ENCODE measurements at places on chromosomes 5 and 9. TPM values are rescaled to one million over a fixed set of nuclear protein-coding genes. Genes with fewer than 3 reads are reported as not detected.

The CDKN2B-AS1 gene
- not detected for total RNA-seq

- no peak for DNase-seq
Measured at GRCh38 chr5:6632324-6632887, 438 bp downstream of the NSUN2 start.

DNA sequence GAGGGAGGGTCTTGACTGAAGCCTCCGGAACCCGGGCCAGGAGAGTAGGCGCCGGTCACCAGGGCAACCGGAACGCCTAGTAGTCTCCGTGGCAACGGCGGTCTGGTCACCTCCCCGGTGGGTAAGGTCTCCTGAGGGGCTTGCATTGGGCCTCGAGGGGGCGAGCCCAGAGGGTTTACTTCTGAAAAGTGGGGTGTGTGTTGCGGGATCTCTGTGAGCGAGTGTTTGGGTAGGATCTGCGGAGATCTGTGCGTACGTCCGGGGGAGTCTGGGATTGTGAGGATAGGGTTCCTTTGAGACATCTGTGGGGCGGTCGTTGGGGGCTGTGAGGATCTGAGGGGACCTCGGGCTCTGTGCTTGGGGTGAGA is at the start of gene FAM221B:
Gene FAM221B, minus strand, starts transcription at position 17 of the 368 bp plus-strand sequence. CDS start 2,571 bp downstream, outside the sequence.
- DNase-seq, result no peak

The HAND1 gene
- not detected for total RNA-seq

The CDH9 gene
- total RNA-seq, result not detected

DNA sequence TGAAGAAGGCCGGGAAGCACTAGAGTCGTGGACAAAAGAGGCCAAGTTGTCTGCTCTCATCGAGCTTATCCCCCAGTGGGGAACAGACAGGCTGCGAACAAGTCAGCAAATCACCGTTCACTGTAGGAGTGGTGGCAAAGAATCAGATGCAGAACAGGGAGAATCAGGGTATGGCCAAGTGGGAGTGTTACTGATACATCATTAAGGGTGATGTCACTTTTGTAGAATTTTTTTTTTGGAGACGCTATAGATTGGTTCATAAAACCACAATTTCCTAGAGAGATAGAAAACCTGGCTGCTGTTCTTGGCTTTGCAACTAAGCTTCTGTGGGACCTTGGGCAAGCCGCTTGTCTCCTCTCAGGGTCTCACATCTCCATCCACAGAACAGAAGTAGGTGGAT is 21.3 kb downstream of the SPRY4 start:
- no peak for DNase-seq

The PDGFRB gene
- total RNA-seq, result 2.2 TPM

DNA sequence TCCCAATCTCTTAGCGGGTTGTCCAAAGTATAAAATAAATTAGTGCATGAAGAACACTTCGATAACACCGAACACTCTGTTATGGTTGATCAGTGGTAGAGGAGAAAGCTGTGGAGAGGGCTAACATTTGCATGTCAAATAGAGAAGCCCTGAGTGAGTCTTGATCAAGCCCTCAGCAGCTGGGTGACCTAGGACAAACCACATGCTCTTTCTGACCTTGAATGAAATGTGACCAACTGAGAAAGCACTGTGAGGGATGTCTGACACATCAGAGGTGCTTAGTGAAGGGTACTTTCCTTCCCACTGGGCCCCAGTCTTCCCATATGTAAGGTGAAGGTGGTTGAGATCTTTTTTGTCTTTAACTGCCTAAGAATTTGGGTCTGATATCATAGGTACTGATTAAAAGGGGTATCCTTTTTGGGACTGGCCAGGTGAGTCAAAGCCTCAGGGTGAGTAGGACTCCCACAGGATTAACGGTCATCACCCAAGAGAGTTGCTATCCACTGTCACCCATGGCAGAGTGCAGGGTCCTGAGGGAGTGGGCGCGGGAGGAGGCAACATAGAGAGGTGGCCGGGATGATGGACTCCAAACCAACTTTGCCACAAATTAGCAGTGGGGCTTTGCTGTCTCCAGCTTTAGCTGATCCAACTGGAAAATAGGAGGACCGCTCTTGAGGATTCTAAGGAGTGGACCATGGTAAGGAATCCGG is 53.5 kb downstream of the KIF4B start:
- DNase-seq, result no peak

GRCh38 chr5:123351240-123351639 is 72.0 kb downstream of the CEP120 start:
- DNase-seq, result no peak

The GARNL3 gene
- total RNA-seq, result 10.4 TPM

GRCh38 chr5:95380103-95380628 is 11.0 kb upstream of the FAM81B start:
- DNase-seq, result no peak

The TUSC1 gene
- 20.8 TPM for total RNA-seq

GRCh38 chr9:34994900-34995669 is 5.5 kb downstream of the DNAJB5 start:
- DNase-seq, result peak; percentile 81

DNA sequence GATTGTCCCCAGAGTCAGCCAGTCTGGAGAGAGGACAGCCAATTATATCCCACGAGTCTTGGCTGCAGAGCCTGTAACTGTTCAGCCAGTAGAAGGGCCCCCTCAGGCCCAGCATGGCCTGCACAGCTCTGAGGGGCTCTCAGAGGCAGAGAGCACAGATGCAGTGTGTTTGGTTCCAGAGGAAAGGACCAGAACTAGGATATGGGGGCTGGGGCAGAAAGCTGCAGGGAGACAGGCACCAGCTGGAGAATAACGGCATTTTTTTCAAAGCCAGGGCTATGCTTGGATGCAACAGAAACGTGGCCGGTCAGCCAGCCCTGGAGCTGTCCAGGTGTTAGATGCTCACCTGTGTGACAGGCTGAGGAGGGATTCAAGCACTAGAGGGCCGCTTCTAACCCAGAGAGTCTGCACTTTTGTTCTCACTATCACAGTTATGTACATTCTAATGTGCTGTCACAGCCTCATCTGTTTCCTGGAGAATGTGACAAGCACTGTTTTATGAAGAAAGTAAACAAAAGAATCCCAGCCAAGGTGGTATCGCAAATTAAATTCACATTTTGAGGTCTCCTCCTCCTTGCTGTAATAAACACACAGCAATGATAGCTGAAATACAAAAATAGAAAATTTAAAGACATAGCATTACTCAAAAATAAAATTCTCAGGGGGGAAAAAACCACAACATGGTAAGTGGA is 96.5 kb downstream of the GABBR2 start:
- DNase-seq, result no peak

GRCh38 chr9:437574-438001 is 222.9 kb downstream of the DOCK8 start:
- peak; percentile 30 for DNase-seq

- DNase-seq, result peak; percentile 79
Measured at GRCh38 chr5:154197801-154198491, 7.4 kb downstream of the GALNT10 start.

The COL23A1 gene
- not detected for total RNA-seq

DNA sequence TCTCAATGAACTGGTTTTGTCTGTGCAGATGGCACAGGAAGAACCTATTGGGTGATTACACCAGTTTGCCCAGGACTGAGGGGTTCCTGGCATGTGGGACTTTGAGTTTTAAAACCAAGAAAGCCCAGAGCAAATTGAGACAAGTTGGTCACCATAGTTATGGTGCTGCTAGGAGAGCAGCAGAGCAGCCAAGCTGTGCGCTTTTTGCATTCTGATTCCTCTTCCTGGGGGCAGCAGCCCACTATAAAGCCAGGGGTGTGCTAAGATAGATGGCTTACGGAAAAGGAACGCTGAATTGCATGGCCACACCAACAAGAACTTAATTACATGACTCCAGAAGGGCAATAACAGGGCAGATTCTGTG is 49.7 kb downstream of the TIMD4 start:
- no peak for DNase-seq

- no peak for DNase-seq
Measured at GRCh38 chr9:134332266-134332665, 6.0 kb downstream of the RXRA start.

DNA sequence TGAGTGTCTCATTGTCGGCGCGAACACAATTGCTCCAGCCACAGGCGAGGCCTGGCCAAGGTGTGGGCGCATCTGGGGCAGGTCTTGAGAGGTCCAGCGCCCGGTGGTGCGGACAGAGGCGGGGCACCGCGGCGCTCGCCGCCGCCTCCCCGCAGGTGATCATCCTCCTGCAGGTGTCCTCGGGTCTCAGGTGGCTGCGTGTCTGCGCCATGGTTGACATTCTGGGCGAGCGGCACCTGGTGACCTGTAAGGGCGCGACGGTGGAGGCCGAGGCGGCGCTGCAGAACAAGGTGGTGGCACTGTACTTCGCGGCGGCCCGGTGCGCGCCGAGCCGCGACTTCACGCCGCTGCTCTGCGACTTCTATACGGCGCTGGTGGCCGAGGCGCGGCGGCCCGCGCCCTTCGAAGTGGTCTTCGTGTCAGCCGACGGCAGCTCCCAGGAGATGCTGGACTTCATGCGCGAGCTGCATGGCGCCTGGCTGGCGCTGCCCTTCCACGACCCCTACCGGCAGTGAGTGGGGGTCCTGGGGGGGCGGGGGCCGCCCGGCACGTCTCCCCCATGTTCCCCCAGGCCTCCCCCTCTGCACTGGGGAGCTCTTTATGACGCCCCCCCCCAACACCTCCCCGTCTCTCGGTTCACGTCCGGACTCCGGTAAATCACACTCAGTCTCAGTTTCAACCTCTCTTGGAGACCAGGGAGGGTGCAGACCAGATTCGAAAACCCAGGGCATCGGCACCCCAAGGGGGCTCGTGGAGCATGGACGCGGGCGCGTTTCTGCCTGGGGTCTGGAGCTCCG is 446 bp downstream of the NXNL2 start:
- DNase-seq, result no peak

DNA sequence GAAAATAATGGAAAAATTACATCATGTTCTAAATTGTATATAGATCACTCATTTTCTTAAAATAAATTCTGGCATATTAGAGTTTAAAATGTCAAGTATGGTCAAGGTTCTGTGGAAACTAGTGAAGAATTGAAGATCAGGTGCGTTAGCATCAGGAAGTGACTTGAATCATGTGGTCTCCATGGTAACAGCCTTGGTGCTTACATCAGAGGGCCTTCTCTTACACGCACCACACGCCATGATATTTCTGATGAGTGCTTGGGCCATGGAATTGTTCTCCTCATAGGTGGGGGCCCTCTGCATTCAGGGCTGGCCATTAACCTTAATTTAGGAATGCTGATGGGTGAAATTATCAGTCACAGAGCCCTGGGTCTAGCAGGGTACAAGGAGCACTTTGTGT is 288.1 kb upstream of the EFNA5 start:
- no peak for DNase-seq

The RANBP3L gene
- total RNA-seq, result not detected

- DNase-seq, result no peak
Measured at GRCh38 chr9:82480921-82481320, 492.3 kb downstream of the SPATA31D1 start.

Measured in epithelial cell of proximal tubule (primary cell).